ENCODE measurements at places on chromosomes 16 and 17.
A peak's percentile ranks its signal among the peaks of the same experiment; 100 is the strongest.

- no peak for DNase-seq
Measured at GRCh38 chr17:5762191-5762590, 177.9 kb upstream of the NLRP1 start.

DNA sequence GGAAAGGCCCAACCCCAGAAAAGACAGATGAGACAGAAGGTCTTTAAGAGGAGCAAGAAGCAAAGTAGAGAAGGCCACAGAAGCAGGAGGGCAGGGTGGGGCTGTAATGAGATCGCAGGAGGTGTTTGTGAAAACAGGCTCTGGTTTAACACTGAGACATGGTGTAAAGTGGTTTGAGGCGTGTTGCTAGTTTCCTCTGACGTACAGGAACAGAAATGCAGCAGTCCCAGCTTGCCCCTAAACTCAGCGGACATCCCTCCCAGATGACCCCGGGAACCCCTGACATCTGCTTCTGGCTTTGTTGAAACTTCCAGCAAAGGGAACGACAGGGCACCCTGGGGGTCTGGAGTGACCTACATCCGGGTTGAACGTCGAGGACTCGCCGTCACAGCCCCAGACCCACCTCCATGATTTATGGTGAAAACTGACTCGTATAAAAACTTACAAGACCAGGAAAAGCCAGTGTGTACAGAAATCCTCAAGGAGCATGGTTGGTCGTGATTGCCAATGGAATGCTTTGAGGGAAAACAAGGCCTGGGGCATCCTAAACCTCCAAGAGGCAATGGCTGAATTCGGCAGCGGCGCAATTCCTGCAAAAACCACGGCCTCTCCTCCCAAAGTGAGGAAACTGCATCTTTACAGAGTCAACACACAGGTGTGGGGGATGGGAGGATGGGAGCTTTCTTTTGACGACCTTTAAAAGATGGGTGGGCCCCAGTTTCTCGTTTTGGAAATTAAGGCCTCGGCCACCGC is 25.8 kb downstream of the LITAF start:
- no peak for DNase-seq

- DNase-seq, result no peak
Measured at GRCh38 chr17:43874293-43874692, 27.3 kb downstream of the CD300LG start.

- DNase-seq, result peak; percentile 5
Measured at GRCh38 chr16:66374176-66374575, 7.7 kb downstream of the CDH5 start.

DNA sequence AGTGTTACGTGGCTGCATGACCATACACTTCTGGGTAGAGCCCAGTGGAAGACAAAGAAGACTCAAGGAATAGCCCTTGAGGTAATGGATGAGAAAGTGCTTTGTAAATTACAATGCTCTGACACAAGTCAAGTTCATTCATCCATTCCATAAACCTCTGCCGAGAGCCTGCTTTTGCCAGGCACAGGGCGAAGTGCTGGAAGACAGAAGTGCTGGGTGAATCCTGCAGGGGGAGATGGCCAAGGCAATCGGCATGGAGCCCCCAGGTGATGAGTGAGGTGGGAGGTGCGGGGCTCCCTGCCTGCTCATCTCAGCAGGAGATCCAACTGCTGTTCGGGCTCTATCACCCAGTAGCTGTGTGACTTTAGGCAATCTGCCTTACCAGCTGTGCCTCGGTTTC is 2.8 kb upstream of the SOCS3 start:
- peak; percentile 22 for DNase-seq

DNA sequence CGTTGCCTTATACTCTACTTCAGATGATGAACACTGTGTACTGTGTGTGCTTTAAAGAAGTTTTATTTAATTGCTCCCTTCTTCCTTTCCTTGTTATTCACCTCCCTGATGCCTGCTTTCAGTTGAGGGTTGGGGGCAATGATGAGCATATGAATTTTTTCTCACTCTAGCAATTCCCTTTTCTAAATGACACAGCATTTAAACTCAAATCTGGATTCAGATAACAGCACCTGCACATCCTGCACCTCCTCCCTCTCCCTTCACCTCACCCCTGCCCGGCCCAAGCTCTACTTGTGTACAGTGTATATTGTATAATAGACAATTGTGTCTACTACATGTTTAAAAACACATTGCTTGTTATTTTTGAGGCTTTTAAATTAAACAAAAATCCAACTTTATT is 13.0 kb upstream of the PNPO start:
- DNase-seq, result no peak

- no peak for DNase-seq
Measured at GRCh38 chr16:20624205-20624604, 48.0 kb upstream of the ACSM2B start.

DNA sequence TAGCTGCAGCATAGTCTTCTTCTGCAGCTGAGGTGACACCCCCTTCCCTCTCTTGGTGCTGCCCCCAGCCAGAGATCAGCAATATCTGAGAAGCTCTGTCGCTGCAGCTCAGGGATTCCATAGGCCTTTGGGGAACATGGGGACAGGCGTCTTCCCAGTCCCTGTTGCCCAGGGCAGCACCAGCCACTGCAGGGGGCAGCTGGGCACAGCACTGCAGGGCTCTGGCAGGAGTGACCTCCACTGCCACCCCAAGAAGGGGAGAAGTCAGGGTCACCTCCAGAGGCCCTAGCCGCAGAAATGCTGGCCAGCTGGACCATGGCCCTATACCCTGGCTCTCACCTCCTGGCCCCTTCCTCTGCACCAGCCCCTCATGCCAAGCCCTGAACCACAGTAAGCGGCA is 16.9 kb downstream of the SCN4A start:
- no peak for DNase-seq

- peak; percentile 56 for DNase-seq
Measured at GRCh38 chr16:50326835-50327465, 41.8 kb downstream of the BRD7 start.

DNA sequence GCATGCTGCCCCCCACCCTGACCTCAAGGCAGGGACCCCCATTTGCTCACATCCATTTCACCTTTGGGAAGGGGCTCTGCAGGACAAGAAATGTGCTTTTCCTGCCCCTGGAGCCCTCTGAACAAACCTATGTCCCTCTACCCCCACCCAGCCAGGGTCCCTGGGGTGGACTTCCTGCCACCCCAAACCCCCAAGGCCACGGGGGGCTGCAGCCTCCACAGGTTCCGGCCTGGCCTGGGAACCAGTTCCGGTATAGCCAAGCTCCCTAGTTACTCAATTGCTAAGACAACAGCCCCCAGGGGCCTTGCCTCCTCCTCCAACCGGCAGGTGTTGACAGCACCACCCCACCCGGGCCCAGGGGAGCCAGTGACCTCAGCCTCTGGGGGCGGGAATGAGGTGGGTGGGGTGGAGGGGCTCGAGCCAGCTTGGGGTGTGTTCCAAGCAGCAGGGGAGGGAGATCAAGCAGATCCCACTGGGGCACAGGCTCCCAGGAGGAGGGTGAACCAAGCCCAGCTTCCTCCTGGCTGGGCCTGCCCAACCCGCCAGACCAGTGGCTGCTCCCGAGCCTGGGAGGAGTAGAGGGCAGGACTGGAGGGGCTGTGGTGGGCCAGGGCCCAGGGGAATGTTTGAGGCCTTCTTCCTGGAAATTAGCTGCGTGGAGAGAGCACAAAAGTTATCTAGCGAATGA is 6.6 kb downstream of the PNMT start:
- peak; percentile 76 for DNase-seq
